ENCODE measurements at places on chromosomes 4 and X.

- H3K27me3 ChIP-seq = no peaks in the 10 kb centered on the region
- DNase-seq = peak; percentile 82
- no peak overlapping the region for H3K4me3 ChIP-seq
Measured at GRCh38 chr4:184805462-184806228, 20.1 kb downstream of the ACSL1 start.

DNA sequence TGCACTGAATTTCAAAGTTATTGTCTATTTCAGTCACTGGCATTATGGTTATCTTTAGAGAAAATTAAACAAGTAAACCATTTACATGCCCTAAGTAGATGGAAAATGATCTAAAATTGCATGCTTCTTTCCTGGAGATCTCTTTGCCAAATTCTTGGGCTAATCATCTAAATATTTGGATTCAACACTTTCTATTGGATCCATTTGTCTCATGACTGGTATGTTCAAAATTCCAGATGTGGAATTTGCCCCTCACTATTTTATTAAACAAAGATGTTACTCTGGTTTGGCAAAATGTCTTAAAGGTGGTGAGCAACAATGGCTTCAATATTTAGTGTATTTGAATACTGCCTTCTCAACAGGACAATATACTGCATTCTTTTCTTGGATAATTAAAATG lies 147.5 kb upstream of the CASK start:
- DNase-seq = no peak
- H3K27ac ChIP-seq = no peak overlapping the region
- no peaks in the 10 kb centered on the region for H3K27me3 ChIP-seq
- no peaks in the 10 kb centered on the region for H3K4me1 ChIP-seq
- H3K4me3 ChIP-seq = no peak overlapping the region

- no peaks in the 10 kb centered on the region for H3K36me3 ChIP-seq
- no peaks in the 10 kb centered on the region for H3K27me3 ChIP-seq
- no peak overlapping the region for H3K27ac ChIP-seq
- DNase-seq = no peak
Measured at GRCh38 chr4:17324386-17324830, 187.5 kb downstream of the QDPR start.

- DNase-seq = no peak
- no peak overlapping the region for H3K4me3 ChIP-seq
- H3K4me1 ChIP-seq = no peaks in the 10 kb centered on the region
- H3K27me3 ChIP-seq = peaks cover 9% of the 10 kb centered on the region
- H3K36me3 ChIP-seq = no peaks in the 10 kb centered on the region
- no peak overlapping the region for H3K27ac ChIP-seq
Measured at GRCh38 chrX:72095370-72095769, 36.3 kb downstream of the RTL5 start.

- peaks cover 10% of the 10 kb centered on the region for H3K4me1 ChIP-seq
- no peak overlapping the region for H3K27ac ChIP-seq
- no peaks in the 10 kb centered on the region for H3K36me3 ChIP-seq
- no peak for DNase-seq
Measured at GRCh38 chrX:44828008-44828605, 15.7 kb upstream of the DUSP21 start.

DNA sequence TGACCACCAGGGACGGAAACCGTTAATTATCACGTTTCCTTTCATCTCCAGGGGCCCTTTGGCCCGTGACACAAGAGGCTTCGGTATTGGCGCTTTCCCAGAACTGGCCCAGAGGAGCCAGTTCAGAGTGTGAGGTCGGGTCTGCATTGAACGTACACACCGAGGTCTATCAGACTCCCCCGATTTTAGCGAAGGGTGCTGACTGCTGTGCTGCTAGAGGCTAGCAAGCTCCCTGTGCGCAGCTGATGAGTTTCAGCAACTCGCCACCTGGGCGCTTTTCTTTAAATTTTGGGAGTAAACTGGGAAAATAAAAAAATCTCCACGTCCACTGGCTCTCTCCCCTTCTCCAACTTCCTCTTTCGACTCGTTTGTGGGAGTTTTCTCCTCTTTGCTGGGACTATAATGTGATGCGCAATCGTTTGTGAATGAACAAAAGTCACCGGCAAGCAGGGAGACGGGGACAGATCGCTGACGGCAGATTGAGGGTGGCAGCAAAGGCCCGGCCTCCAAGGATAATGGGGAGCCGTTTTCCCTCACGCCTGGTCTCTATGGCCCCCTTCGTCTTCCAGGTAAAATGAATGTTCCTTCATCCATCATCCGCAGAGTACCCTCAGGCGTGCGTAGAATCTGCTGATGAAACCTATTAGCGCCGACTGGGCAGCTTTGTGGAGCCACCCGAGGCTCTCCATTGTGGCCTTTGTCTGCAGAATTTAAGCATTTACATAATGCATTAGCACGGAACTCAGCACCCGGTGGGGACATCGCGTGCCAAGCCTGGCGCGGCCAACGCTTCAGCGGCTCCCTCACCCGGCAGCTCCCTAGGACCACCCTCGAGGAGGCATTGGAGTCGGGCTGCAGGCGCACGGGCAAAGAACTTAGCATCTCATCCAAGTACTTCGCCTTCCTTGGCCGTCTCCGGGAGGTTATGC lies 1.6 kb upstream of the LRAT start:
- no peaks in the 10 kb centered on the region for H3K27me3 ChIP-seq
- no peaks in the 10 kb centered on the region for H3K36me3 ChIP-seq
- peaks cover 4% of the 10 kb centered on the region for H3K4me1 ChIP-seq
- no peak overlapping the region for H3K27ac ChIP-seq

- H3K27me3 ChIP-seq = no peaks in the 10 kb centered on the region
- no peak overlapping the region for H3K27ac ChIP-seq
- no peak overlapping the region for H3K4me3 ChIP-seq
- DNase-seq = no peak
- no peaks in the 10 kb centered on the region for H3K4me1 ChIP-seq
- H3K36me3 ChIP-seq = peaks cover 9% of the 10 kb centered on the region
Measured at GRCh38 chr4:145154573-145154972, 25.8 kb downstream of the OTUD4 start.

Measured in pancreas (tissue), 10 donors.